ENCODE measurements at places on chromosomes 7 and 10.

DNA sequence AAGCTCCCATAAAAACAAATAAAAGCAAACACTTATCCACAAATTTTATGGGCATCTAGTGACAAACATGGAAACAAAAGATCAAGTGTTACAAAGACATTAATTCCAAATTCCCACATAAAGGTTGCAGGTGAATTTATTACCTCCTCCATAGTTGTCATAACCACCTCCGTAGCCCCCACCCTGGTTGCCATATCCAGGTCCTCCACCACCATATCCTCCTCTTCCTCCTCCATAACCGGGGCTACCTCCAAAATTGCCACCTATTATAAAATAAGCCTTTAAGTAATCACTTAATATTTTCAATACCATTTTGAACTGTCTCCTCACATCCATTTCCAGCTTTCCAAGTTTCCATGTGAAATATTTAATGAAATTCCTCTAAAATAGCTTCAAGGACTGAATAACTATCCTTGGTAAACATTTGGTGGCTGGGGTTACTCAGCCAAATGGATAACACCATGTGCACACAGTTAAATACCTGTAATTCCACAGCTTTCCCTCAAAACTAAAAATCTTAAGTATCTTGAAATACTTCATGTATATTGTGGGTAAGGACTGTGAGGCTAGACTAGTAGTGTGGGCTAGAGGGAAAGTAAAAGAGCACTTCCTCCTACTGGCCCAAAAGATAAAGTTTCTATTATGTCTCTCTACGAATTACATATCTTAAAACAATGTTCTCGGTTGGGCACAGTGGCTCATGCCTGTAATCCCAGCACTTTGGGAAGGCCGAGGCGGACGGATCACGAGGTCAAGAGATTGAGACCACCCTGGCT lies 6.9 kb downstream of the HNRNPA2B1 start:
- no peak for DNase-seq

GRCh38 chr10:124119216-124119615 lies 25.8 kb upstream of the CHST15 start:
- no peak for DNase-seq

DNA sequence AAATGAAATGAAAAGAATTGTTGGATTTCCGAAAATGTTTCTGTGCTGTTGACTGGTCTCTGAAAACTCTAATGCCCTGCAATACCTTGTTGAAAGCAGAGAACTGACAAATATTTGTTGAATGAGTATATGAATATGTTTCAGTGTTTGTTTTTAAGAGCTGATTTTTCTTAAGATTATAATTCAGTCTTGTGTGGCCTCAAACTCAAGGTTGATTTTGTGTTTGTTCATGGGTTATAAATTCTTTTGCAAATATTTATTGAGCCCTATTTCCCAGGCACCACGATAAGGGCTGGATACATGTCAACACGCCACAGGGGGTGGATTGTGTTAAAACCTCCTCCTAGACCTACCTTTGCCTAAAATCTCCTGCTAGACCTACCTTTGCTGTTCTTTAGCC lies 203.9 kb upstream of the PLPP4 start:
- no peak for DNase-seq

DNA sequence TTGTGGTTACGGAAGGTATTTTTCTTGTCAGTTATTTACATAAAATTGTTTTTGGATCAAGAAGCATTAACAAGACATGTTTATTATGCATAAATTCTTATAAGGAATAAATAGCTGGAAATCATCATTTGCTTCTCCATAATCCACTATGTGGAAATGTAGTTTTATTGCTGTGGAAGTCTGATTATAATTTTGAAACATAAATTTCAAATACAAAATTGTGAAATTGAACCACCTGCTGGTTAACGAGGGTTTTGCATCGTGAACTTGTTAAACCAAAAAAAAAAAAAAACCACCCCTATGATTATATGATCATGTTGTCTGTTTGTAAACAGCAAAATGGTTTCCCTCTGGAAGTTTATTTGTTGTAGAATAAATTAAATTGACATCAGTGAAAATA lies 25.9 kb downstream of the ABRAXAS2 start:
- DNase-seq: no peak

DNA sequence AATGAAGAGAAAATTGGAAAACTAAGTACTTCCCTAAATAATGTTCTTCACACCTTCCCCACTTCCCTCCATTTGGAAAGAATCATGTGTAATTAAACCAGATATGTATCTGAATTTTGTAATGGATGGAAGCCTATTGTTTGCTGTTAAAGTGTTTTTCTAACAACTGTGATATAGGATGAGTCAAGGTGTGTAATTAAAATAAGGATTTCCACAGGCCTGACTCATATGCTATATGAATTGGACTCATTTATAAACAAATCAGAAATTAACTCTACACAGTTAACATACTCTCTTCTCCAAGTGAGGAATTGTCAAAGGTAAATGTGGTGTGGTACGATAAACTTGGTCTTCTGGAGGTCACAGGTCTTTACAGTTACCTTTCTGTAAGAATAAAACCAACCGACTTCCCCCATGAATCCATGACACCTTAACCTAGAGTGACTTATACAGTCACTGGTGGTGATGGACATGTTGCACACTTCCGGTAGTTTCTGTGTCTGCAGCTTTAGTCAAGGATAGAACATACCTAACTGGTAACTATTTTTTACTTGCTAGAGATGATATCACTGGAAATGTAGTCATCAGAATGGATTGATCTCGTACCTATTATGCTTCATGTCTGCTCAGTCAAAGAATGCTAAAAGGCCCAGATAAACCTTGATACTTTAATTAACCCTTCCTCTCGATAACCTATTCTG lies 12.8 kb downstream of the PNLIPRP3 start:
- DNase-seq: no peak

All from activated naive CD4-positive, alpha-beta T cell treated with Interleukin-2 at 50 U/mL for 16 hours (primary cell).